AML-193 (cell line): ENCODE measurements at places on chromosomes 2 and 18.

DNA sequence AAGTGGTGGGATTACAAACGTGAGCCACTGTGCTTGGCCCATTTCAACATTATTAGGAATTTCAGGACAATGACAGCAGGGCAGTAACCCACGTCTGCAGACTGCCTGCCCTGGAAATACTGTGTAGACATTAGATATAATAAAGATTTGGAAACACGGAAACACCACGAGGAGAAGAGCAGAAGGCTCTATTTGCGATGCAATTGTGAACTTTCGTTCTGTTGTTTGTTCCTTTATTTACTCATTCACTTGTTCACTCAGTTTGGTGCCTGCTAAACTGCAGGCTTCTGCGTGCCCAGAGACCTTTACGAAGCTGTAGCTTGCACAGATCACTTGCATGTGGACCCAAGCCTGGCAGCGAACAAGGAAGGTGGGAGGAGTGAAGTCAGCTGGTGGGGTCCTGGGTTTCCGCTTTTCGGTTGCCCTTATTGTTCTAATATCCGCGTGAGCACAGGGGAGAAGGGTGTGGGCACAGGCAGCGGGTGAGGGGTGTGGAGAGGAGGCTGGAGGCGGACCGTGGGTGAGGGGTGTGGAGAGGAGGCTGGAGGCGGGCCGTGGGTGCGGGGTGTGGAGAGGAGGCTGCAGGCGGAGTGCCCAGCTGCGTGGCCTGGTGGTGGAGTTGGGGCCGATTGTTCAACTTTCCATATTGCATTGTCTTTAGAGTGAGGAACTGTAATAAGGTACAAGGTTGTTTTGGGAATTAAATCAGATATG is 3.4 kb downstream of the COLEC11 start:
- DNase-seq: no peak

DNA sequence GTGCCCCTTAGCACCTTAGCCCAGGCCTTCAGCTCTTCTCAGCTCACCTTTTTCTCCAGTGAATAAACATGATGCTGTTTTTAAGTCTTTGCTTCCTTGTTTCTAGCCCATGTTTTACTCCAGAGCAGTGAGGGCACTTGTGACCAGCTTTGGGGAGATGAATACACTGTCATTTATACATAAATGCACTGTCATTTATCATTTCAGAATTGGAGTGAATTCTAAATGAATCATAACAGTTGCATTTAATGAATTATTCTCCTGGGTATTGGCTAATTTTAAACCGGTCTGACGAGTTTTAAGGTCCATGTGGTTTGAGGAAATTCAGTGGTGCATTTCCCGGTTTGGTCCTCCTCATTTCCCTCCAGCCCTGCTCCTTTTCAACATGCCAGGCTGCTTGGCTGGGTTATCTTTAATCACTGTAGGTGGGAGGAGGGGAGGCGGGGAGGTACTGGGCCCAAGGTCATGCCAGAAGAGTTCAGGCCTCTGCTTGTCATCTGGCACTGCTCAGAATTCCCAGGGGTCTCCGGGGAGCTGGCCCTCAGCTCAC is 23.9 kb downstream of the PRKCE start:
- DNase-seq: no peak

DNA sequence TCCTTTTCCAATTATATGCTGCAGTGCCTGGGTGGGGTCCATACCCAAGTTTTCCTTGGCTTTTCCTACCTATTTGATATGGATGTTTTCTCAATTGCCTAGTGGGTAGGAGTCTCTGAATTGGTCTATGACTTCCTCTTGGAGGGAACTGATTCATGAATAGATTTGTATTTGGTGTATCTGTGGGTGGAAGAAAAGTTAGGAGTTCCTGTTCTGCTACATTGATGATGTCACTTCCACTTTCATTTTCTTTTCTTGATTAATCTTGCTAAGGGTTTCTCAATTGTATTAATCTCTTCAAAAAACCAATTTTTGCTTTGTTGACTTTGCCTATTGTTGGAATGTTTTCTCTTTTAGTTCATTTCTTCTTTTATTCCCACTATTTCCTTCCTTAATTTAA is 37.4 kb upstream of the SLC9A2 start:
- DNase-seq: peak; percentile 51

- DNase-seq: no peak
Observed at GRCh38 chr18:62878305-62878704, 163.0 kb downstream of the PHLPP1 start.

DNA sequence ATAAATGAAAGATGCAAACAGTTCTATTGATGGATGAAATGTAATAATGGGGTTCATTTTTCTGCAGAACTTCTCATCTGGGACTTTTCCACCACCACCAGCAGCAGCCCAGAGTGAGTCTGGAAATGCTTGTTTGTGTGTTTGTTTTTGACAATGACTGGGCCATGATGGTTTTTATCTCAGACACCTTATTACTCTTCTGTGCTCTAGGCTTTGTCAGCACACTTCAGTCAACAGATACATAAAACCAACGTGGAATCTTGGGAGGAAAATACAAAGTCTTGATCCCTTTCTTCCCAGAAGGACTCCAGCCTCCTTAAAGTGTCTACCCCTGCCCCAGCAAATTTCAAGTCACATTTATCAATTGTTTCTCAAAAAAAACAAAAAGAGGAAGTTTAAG is 134.0 kb downstream of the MREG start:
- DNase-seq: no peak

GRCh38 chr18:2207294-2207693 is 364.0 kb downstream of the METTL4 start:
- no peak for DNase-seq

DNA sequence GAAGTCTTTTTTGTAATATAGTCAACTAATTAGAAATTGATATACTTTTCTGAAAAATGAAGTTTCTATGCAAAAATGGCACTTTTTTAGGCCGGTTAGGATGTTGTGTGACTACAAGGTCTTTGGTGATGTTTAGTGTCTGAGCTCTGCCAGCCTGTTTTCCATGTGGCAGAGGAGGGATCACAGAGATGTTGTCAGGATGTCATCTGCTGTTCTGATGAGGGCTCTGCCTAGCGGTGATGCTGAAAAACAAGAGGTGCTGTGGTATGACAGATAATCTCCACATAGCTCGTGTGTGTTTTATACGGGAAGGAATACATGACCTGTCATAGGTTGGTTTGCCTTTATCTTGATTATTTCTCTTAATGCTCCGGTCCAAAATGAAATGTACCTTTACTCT is 12.0 kb upstream of the IAH1 start:
- DNase-seq: no peak

DNA sequence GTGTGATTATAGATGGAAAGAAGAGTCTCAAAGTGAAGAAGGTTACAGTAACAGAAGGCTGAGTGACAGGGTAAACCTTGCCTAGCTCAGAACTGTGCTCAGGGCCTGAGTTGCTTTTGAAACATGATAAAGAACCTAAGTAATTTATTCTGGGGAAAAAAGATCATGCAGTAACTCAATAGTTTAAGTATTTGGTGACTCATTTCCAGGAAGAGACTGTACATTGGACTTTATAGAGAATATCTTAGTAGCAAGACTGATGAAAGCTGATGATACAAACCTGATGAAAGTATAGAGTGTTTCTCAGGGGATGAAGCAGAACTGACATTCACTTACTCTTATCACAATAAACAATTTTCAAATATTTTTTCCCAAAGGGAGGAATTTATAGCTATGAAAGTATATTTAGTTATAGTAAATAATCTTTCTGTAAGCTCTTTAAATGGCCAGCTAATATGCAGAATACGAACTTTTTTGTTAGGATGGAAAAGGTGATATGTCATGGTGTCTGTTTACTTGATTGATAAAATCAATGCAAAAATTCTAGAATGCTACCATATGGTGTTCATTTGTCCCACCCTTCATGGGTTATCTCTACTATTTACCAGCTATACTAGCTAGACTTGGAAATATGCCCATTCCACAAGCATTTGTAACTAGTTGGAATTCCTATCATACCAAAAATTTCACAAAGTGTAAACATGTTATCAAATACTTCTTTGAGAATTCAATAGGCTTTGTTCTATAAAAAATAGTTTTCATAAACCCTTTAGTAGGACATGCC is 1265.5 kb upstream of the ACVR2A start:
- no peak for DNase-seq

- no peak for DNase-seq
Observed at GRCh38 chr2:216802516-216803215, 57.2 kb downstream of the TNP1 start.

DNA sequence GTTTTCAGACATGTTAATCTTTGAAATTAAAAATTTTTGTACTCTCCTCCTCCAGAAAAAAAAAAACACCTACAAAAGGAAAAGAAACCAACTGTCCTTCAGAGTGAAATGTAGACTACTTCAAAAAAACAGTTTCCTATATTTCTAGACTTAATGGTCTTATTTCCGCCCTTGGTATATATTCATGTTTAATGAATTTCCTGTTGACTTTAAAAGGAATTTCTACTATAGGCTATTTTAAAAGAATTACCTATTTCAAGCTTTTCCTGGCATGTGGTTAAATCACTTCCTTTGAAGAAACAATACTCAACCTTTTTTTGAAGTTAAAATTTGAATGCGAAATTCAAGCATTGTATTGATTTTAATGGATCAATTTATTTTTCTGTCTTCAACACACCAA is 29.2 kb downstream of the GULP1 start:
- no peak for DNase-seq

GRCh38 chr2:60555066-60555782 is 1.8 kb upstream of the BCL11A start:
- DNase-seq: no peak

- DNase-seq: peak; percentile 36
Observed at GRCh38 chr18:70491734-70492348, 203.0 kb downstream of the SOCS6 start.

DNA sequence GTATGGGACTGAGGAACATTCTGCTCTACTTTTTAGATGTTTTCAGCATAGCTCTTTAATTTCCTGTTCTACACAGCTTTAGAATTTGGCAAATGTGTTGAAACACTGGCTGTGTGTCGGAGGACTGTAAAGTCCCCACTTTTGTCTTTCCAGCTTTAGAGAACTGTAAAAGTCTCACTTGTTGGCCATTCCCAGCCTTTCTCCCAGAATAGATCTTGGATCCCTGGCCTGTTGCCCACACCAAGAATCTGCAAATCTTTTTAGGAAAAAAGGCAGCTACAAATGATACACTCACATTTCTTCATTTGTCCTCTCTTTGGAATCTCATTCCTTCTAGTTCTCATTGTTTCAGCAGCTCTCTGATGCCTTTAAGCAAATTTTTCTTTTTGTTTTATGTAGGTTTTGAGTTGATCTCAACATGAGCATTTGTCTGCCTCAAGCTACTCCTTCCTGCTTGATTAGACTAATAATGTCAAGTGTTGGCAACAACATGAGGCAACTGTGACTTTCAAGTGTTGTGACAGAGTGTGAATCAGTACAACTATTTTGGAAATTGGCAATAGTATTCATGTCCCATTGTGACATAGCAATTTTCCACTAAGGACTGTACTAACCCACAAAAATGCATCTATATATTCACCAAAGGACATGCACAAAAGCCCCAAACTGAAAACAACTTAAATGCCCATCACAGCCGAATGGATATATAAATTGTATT is 610.8 kb downstream of the EPHA4 start:
- DNase-seq: no peak

DNA sequence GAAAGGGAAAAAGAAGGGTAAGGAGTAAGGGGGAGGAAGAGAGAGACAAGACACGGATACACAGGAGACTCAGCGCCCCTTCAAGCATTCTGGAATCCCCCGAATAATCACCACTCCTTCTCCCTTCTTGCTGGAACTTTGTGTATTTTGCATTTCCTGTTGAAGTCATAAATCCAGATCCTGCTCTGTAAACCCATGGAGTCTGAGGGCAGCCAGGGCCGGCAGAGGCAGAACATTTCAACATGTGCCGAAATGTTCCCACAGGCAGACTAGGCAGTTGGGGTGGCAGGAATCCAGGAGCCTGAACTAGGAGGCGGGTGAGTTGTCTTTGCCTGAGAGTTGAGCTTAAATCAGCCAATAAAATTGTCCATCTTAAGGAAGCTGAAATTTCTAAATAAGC is 193.1 kb downstream of the SH3RF3 start:
- no peak for DNase-seq

DNA sequence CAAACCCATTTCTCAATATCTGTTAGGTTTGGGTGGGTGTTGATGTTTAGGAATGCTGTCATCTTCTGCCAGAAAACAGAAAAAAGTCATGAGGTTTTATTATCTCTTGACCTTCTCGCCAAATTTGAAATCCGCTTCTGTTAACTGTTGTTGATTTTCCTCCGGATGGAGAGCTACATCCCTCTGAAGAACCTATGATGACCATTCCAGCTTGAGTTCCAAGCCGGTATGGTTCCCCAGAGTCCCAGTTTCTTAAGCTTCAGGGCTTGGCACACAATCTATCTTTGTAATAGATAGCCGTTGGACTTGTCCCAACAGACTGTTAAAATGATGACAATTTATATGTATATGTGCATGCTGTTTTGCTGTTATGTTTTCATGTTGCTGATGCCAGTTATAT is 1201.0 kb downstream of the LRP1B start:
- DNase-seq: no peak

DNA sequence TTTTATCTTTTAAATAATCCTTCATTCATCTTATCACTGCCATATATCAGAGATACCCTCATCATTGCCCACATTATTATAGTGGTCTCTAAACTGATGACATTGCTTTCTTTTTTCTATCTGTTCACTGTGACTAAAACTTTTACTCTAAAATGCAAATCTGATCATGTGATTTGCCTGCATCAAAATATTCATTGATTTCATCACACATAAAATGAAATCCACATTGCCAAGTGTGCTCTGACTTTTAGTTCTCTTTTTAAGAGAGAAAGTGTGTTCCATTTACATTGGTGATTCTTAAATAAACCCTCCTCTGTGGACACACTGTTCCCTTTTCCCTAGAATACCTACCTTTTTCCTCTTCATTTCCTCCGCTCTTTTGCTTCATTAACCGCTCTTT is 7.5 kb downstream of the REL start:
- no peak for DNase-seq

DNA sequence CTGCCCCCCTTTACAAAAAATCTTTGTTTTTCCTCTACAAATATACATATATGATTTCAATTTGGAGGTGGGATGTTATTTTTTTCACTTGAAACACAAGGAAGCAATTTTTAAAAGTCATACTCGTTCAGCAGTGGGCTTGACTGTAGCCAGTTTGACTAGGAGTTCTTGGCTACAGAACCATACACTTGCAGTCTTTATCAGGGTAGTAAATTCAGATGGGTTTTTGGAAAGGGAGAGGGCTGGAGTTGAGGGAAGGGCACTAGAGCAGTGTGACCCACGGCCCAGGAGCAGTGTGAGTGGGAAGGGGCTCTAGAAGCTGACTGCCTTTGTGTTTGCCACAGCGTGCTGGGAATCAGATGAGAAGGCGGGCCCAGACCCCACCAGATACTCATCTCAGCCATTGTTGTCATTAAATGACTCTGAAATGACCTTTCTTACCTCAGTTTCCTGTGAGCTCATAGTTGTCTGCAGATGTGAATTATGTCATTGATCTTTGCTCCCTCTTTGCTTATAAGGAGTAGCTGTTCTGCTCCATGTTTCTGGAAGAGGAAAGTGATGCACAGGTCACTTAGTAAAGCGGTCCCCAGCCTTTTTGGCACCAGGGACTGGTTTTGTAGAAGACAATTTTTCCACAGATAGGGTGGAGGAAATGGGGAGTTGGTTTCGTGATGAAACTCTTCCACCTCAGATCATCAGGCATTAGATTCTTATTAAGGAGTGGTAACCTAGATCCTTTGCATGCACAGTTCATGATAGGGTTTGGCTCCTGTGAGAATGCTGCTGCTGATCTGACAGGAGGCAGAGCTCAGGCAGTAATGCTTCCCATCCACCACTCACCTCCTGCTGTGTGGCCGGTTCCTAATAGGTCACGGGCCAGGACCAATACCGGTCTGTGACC is 116.8 kb downstream of the SPTBN1 start:
- no peak for DNase-seq

- DNase-seq: no peak
Observed at GRCh38 chr2:121078899-121079298, 206.1 kb downstream of the TFCP2L1 start.
